ENCODE measurements at places on chromosomes 11 and 22.

GRCh38 chr11:75506827-75507226 is 18.9 kb downstream of the GDPD5 start:
- DNase-seq: no peak

- no peak for DNase-seq
Measured at GRCh38 chr11:107018902-107019493, 722 bp upstream of the GUCY1A2 start.

- DNase-seq: no peak
Measured at GRCh38 chr11:117188620-117189081, 10.1 kb downstream of the SIDT2 start.

DNA sequence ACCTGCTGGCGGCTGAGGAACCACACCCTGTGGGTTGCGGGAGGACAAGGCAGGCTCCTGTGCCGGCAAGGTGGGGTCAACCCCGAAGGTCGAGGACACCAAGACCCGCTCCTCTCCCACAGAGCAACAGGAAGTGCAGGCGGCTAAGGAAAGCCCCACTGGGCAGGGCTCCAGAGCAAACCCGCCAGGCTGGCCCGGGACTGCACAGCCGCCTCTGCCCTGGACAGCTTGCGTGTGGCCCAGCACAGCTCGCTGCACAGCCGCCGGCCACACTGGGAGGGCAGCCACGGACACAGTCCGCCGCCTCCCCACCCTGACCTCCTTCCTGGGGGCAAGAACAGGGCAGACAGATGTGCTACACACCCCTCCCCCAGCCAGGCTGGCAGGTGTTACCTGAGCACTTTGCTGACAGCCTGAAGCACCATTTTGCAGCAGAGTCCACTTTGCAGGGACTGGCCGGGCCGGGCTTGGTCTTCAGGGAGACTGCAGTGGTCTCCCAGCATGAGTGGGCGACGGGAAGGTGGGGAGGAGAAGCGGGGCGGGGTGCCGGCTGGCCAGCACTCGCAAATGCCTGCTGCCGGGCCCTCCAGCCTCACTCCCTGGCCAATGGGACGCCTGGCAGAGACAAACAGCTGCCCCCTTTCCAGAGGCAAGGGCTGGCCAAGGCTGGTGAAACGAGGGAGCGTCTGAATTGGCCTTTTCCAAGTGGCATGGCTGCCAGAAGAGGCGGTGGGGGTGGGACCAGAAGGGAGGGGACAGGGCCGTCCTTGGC is at the start of gene MOB2:
Gene MOB2 (minus strand): TSS at position 726 of the 772 bp plus-strand sequence. CDS start 223 bp downstream, at position 503.
- DNase-seq: no peak

- DNase-seq: no peak
Measured at GRCh38 chr11:110077831-110078325, 15.3 kb upstream of the ZC3H12C start.

GRCh38 chr22:24728790-24729637 is 45.5 kb downstream of the PIWIL3 start:
- DNase-seq: no peak

DNA sequence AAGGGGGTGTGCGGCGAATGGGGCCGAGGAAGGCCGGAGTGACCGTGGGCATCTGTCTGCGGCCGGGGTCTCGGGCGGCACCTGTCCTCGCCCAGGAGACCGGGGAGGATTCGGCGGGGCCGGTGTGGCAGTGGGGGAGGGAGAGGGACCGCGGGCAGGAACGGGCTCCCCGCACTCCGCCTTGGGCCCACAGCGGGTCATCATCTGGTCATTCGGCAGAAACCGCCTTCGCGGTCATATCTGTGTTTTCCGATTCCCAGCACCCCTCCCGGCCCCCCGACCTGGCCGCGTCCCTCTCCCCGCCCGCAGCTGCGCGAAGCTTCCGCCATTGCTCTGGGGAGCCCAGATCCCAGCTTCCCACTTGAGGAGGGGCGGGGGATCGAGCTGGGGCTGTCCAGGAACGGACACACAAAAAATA is 824 bp upstream of the CBX6 start:
- no peak for DNase-seq

GRCh38 chr11:31487848-31488247 is 21.6 kb downstream of the IMMP1L start:
- no peak for DNase-seq

DNA sequence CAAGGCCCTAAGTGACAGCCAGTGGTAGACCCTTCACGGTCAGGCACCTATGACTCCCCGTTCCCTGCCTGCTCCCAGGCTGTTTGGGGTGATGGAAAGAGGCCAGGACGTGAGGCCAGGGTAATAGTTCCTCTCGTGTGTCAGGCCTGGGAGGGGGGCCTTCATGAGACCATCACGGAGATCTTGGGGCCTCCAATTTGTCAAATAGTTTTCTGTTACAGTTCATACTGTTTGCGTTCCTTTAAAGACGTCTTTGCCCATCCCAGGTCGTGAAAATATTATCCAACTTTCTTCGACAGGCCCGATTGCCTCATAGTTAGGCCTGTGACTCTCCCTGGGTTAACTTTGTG is 62.2 kb upstream of the KCNQ1OT1 start:
- no peak for DNase-seq

- no peak for DNase-seq
Measured at GRCh38 chr11:72102162-72102561, 935 bp downstream of the LAMTOR1 start.

- DNase-seq: no peak
Measured at GRCh38 chr11:102763440-102763839, 17.0 kb downstream of the MMP10 start.

DNA sequence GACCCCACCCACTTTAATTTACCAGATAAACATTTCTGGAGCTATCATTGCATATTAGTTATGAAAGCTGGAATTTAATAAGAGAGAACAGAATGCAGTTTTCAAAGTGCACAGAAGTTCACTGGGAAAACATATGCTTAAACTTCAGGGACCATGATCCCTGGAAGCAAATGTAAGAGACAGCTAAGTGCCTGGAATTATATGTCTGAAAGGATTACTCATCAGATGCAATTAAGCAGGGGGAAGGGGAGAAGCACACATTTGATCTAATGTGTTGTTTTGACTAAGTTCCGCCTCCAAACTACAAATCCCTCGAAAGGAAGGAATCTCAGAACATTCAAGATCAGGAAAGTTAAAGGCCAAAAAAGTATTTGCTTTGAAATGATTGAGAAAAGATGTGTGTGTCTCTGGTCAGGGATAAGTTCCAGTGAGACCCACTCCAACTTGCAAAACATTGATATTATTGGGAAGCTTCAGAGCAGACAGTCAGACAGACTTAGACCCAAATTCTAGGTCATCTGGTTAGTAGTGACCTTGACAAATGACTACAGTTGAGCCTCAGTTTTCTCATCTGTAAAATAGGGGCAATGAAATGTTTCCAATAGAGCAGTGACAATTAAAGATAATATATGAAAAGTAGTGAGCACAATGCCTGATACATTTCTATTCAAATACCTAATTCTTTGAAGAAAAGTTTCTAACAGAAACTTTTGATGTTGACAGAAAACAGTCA is 147.6 kb downstream of the ME3 start:
- DNase-seq: no peak

DNA sequence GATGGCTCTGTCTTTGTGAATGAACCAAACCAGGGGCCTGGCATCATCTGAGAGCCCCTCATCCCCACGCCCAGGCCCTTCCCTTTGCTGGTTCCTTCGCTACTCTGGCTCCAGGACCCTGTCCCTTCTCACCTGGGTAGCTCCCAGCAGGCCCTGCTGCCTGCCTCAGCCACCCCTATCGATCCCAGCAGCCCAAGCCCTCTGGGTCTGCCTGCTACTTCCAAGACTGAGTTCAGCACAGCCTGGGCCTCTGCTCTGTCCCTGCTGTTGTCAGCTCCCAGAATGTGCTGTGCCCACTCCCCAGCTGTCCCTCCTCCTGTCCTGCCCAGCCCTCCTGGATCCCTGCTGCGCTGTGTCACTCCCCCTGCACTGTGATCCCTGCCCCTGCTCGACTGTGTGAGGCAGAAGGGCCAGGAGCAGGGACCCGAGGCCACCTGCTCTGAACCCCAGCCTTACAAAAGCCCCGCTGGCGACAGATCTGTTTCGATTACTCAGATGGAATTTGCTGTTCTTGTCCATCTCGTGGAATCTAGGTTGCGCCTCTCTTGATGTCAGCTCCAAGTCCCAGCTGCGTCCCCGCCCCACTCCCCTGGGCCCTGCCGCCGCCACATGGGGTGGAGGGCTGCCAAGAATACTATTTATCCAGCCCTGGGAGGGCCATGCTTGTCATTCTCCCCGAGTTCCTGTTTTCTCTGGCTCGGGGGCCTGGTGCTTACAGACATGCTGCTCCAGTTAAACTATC is 13.0 kb downstream of the MRPL21 start:
- DNase-seq: no peak

GRCh38 chr11:64655941-64656601 is 65.1 kb downstream of the SLC22A12 start:
- DNase-seq: no peak

GRCh38 chr11:33616552-33616951 is 84.1 kb downstream of the C11orf91 start:
- DNase-seq: no peak

Measured in cortex of kidney (tissue), 1 donor.